Stimulated activated CD4-positive, alpha-beta T cell treated with anti-CD3 and anti-CD28 coated beads, TNF-alpha, amount 100 ng/mL, for 24 hours (primary cell): ENCODE measurements at places on chromosomes 2 and 18.

DNA sequence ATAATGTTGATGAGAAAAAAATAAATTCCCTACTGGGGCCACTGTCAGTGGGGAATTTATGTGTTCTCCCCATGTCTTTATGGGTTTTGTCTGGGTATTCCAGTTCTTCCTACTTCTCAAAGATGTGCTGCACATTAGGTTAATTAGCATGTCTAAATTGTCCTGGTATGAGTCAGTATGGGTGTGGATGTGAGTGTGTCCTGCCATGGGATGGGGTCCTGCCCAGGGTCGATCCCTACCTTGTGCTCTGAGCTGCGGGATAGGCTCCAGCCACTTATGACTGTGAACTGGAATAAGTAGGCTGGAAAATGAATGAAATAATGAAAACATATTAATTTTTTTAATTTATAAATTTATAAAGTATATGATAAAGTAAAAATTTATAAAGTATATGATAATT, 167.5 kb downstream of the UBR3 start:
- no peak for DNase-seq

DNA sequence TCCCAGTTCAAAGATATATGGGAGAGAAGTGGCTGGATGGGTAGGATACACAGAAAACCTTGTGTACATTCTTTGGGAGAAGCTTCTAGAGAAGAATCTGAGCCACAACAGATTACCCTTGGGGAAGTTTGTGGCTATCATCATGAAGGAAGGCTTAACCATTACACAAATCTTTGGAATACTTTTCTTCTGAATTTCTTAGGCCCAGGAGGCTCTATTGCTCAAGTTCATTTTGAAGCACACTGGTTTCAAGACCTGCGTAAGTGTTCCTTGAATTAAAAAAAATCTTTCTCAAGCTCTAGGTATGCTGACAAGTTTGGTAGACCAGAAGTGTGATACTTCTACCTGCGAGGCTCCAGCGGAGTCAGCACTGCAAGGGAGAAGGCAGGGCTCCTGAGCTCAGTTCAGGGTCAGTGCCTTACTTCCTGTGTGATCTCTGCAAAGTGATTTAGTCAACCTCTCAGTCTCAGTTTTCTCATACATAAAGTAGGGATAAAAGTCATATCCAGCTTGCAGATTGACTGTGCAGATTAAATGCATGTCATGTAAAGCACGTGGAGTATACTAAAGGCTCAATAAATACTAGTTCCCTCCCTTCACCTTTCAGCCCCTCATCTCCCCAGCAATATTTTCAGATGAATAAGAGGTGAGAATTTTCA, 438.6 kb downstream of the DLGAP1 start:
- no peak for DNase-seq

- DNase-seq = no peak
Measured at GRCh38 chr2:170681311-170681710, 33.8 kb upstream of the SP5 start.

GRCh38 chr2:170145191-170145590, 32.8 kb upstream of the MYO3B start:
- DNase-seq = no peak

- no peak for DNase-seq
Measured at GRCh38 chr2:239886781-239887180, 138.4 kb downstream of the NDUFA10 start.
